ENCODE measurements at places on chromosomes 4 and X. TPM values are rescaled to one million over a fixed set of nuclear protein-coding genes. Genes with fewer than 3 reads are reported as not detected.

Gene KLHL8
- 15.8 TPM for total RNA-seq

DNA sequence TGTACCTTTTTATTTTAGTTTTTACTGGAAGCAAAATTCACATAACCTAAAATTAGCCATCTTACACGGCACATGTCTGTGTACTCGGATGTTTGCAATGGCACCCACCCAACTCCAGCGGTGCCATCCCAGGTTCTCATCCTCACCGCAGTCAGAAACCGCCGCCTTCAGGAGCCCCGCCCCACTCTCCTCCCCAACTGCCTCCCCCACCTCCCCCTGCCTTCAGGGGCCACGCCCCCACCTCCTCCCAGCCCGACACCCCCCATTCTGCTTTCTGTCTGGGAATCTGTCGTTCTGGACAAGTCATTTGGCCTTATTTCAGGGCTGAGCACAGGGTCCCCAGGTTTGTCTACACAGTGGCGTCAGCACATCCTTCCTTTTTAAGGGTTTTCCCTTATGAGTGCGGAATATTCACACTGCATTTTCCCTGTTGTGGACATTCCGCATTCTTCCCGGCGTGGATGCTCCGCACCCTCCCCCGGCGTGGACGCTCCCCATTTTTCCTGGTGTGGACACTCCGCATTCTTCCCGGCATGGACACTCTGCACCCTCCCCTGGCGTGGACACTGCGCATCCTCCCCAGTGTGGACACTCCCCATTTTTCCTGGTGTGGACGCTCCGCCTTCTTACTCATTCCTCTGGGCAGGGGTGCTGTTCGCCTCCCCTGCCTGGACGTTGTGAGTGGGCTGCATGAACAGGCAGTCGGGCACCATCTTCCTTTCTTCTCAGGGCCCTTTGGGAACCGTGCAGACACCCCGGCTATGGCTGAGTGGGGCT is 135.4 kb upstream of the NKX1-1 start:
- no peak for DNase-seq
- no peaks in the 10 kb centered on the region for H3K36me3 ChIP-seq
- no peak overlapping the region for H3K27ac ChIP-seq
- H3K4me3 ChIP-seq: no peak overlapping the region
- peaks cover 4% of the 10 kb centered on the region for H3K4me1 ChIP-seq

DNA sequence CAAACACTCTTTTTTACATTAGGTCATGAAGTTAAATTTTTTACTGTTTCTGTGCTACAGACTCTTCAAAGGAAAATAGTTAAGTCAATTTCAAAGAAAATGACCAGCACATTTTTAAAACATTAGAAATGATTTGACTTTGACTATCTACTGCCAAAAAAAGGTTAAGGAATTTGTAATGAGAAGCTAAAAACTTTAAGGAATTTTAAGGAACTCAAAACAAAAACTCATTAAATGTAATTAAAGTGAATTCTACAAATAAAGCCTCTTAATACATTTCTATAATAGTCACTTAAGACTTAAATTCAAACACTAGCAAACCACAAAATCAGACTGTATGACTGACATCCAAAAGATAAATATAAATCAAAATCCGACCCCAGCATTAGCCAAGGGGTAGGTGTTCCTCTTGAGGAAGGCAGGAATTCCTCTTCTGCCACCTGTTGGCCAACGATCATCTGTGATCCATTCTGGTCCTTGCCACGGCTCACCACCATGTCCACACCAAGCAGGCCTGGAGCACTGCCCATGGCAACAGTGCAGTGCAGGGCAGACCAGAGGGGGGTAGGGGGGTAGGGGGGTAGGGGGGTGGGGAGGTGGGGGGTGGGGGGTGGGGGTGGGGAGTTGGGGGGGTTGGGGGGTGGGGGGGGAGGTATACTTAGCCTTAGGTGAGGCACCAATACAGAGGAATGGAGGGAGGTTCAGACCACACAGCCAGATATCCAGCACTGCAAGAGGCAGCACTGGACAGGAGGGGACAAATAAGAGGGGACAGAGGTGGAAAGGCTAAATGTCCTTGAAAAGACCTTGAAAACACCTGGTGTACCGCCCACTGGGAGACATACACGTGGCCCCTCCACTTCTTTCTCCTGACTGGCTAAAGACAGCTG is 287.4 kb downstream of the CHIC1 start:
- H3K4me1 ChIP-seq: no peaks in the 10 kb centered on the region
- H3K27me3 ChIP-seq: no peaks in the 10 kb centered on the region
- no peak overlapping the region for H3K27ac ChIP-seq
- DNase-seq: no peak

Gene MAP7D2
- 0.13 TPM for total RNA-seq

DNA sequence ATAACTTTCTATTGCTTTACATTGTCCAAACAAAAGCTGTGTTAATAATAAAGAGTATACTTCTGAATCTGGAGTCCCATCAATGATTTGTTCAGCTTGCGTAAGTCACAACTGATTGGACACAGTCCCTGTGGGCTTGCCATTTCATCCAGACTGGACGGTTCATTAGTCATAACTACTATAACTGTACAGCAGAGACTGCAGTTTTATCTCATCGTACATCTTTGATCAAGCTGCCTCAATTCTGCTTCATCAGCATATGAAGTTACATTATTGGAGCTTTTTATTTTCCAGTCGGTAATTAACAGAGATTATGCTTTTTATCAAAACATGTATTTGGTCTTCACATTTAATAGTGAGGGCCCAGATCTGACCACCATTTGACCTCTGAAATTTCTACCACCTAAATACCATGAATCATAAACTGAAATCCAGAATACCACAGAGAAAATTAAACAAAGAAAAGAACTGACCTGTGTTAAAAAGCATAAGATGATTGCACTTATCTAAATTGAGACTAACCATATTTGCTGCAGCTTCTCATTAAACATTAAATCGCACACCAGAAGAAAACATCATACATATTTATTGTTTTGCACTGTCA is 12.5 kb upstream of the MAB21L2 start:
- no peaks in the 10 kb centered on the region for H3K27me3 ChIP-seq
- peaks cover 4% of the 10 kb centered on the region for H3K4me1 ChIP-seq
- H3K27ac ChIP-seq: no peak overlapping the region
- no peak overlapping the region for H3K4me3 ChIP-seq
- peaks cover 12% of the 10 kb centered on the region for H3K36me3 ChIP-seq

DNA sequence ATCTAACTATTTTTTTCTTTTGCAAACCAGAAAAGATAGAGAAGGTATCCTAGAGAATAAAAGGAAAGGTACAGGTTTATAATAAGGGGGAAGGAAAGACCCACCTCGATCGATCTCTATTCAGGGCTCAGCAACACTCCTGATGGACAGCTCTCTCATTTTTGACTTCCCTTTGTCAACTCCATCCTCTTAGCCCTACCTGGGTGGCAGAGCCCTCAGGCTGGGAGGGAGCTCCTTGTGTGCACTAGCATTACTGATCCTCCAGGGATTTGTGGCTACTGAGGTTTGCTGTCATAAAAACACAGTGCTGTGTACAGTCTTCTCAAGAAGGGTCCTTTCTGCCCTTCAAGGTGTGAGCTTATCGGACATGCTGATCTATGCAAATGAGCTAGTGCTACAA is 111.0 kb downstream of the MID1 start:
- H3K27me3 ChIP-seq: no peaks in the 10 kb centered on the region
- H3K4me1 ChIP-seq: no peaks in the 10 kb centered on the region
- no peaks in the 10 kb centered on the region for H3K36me3 ChIP-seq
- H3K27ac ChIP-seq: no peak overlapping the region
- no peak overlapping the region for H3K4me3 ChIP-seq

Gene GPR173
- not detected for total RNA-seq

DNA sequence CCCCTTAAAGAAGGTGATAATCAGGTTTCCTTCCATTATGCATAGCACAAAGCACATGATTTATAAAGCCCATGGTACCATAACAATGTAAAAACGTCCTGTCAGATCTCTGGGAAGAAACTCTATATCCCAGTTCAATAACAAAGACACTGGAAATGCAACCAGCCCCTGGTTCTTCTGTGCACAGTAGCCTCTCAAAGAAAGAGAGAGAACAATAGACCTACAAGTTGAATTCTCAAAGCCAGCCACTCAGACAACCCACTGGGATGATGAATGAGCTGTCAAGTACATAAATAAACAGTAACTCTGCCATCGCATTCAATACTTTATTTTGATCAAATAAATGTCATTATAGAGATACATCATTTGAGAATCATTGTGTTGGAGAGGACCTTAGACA is 400.1 kb upstream of the CPEB2 start:
- no peak overlapping the region for H3K27ac ChIP-seq
- no peaks in the 10 kb centered on the region for H3K36me3 ChIP-seq
- H3K27me3 ChIP-seq: no peaks in the 10 kb centered on the region
- H3K4me3 ChIP-seq: no peak overlapping the region
- DNase-seq: no peak

DNA sequence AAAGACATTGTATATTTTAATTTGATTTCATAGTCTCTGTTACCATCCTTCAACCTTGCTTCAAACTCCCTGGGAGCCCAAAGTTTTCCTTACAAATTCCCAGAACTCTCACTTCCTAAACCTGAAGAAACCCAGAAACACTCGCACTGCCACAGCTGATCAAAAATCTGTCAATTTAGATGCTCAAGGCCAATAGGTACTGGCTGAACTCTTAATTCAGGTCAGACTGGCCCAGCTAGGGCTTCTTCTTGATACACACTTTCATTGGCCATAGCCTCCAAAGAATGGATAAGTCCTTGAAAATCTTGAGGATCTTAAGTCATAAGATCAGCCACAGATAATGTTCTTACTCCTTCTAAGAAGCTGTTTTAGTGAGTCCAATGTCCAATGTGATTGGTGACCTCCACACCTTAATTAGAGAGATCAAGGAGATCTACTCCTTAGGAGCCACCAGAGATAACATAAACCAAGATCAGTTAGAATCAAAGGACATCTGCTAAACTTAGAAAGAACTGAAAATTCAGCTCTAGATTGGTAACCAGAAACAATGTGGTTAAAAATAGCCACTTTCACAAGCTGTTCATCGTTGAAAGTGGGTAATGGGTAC is 51.5 kb downstream of the ACSL4 start:
- peaks cover 23% of the 10 kb centered on the region for H3K36me3 ChIP-seq
- DNase-seq: no peak
- no peak overlapping the region for H3K27ac ChIP-seq
- H3K4me1 ChIP-seq: peaks cover 2% of the 10 kb centered on the region

Gene IGFBP7
- total RNA-seq: not detected

Gene WDR17
- 0.37 TPM for total RNA-seq

Gene APELA
- not detected for total RNA-seq

DNA sequence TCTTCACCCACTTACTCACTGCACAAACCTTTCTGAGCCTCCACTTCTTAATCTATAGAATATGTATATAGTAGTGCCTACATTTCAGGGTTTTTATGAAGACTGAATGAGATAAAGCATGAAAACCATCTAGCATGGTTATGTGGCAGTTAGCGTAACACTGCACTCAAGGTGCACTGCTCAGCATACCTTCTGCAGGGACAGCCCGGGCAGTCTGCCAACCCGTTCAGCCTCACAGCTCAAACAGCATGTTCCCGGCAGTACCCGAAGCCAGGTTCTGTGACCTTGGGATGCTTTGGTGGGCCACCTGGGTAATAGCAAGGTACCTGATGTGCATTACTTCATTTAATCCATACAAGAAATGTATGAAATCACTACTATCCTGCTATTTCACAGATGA is 81.4 kb downstream of the DOCK11 start:
- no peak overlapping the region for H3K4me3 ChIP-seq
- DNase-seq: no peak
- peaks cover 37% of the 10 kb centered on the region for H3K36me3 ChIP-seq
- no peak overlapping the region for H3K27ac ChIP-seq

DNA sequence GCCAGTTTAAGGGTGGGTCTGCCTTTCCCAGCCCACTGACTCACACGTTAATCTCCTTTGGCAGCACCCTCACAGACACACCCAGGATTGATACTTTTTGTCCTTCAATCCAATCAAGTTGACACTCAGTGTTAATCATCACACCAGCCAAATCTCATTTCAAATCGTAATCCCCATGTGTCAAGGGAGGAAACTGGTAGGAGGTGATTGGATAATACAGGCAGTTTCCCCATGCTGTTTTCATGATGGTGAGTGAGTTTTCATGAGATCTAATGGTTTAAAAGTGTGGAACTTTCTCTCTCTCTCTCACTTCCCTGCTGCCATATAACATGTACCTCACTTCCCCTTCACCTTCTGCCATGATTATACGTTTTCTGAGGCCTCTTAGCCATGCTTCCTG is 647.2 kb upstream of the FRG1 start:
- DNase-seq: no peak
- no peaks in the 10 kb centered on the region for H3K27me3 ChIP-seq
- H3K36me3 ChIP-seq: no peaks in the 10 kb centered on the region

GRCh38 chr4:181234951-181235680 is 1008.1 kb upstream of the TENM3 start:
- no peak for DNase-seq
- H3K4me1 ChIP-seq: no peaks in the 10 kb centered on the region
- no peaks in the 10 kb centered on the region for H3K36me3 ChIP-seq
- no peaks in the 10 kb centered on the region for H3K27me3 ChIP-seq

DNA sequence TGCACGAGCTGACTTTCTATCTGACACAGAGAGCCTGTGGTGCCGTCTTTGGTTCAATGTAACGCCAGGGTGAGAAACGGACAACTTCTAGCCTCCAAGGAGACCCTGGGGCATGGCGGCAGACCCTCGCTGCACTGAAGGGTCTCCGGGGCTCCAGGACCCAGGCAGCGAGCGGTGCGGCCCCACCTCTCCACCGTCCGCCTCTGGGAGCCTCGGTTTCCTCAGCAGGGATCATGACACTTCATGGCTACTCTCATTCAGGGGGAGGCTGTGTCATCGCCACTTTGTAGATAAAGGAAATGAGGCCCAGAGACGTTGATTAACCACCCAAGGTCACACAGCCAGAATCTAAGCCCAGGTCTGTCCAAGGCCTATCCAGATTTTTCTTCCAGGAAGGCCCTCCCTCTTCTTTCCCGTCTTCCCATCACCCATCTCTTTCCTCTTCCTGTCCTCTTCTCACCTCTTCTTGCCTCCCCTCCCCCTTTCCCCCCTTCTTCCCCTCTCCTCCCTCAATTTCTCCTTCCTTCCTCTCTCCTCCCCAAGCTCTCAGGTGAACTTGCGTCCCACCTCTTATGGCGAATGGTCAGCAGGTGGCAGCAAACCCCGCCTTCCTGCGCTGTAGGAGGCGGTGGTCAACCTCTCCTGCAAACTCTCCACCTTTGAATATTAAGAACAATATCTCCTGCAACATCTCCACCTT is 69.3 kb upstream of the HMX1 start:
- no peak overlapping the region for H3K27ac ChIP-seq
- H3K4me3 ChIP-seq: no peak overlapping the region
- no peaks in the 10 kb centered on the region for H3K27me3 ChIP-seq
- DNase-seq: no peak
- H3K36me3 ChIP-seq: no peaks in the 10 kb centered on the region
- H3K4me1 ChIP-seq: no peaks in the 10 kb centered on the region

Gene TCP11X2
- not detected for total RNA-seq

- no peak for DNase-seq
- H3K36me3 ChIP-seq: peaks cover 1% of the 10 kb centered on the region
- H3K27ac ChIP-seq: no peak overlapping the region
- H3K4me3 ChIP-seq: no peak overlapping the region
Measured at GRCh38 chr4:105751718-105752299, 43.2 kb downstream of the GSTCD start.

GRCh38 chr4:175440786-175441185 is 371.3 kb downstream of the GPM6A start:
- no peak for DNase-seq
- no peak overlapping the region for H3K4me3 ChIP-seq
- H3K4me1 ChIP-seq: no peaks in the 10 kb centered on the region
- H3K27me3 ChIP-seq: no peaks in the 10 kb centered on the region
- no peak overlapping the region for H3K27ac ChIP-seq

Gene REELD1
- not detected for total RNA-seq

- H3K4me3 ChIP-seq: no peak overlapping the region
- H3K4me1 ChIP-seq: no peaks in the 10 kb centered on the region
- H3K36me3 ChIP-seq: no peaks in the 10 kb centered on the region
- no peak for DNase-seq
Measured at GRCh38 chr4:66572949-66573348, 902.7 kb upstream of the EPHA5 start.

Gene LIMCH1
- not detected for total RNA-seq
